Stimulated activated CD8-positive, alpha-beta memory T cell treated with anti-CD3 and anti-CD28 coated beads, Interleukin-15, amount 100 ng/mL, for 4 hours (primary cell): ENCODE measurements at places on chromosomes 4 and X.

- DNase-seq, result no peak
Observed at GRCh38 chr4:76756416-76756815, 141.5 kb downstream of the SOWAHB start.

DNA sequence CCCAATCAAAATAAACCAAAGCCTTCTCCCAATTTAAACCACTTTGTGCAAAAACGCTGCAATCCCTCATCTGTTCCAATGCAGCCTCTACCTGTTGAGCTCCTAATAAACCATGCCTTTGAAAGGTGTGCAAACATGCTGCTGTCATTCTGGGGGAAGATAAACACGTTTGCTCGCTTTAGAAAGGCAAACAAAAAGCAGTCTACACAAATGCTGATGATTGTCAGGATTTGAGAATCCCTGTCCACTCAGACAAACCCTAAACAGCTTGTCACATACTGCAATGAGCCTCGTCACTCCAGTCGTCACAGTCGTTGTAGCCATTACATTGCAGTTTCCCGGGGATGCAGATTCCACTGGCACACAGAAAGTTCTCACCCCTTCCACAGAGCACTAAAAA lies 145.2 kb downstream of the CORIN start:
- no peak for DNase-seq

- DNase-seq, result no peak
Observed at GRCh38 chrX:29422034-29422433, 793.3 kb upstream of the MAGEB2 start.

DNA sequence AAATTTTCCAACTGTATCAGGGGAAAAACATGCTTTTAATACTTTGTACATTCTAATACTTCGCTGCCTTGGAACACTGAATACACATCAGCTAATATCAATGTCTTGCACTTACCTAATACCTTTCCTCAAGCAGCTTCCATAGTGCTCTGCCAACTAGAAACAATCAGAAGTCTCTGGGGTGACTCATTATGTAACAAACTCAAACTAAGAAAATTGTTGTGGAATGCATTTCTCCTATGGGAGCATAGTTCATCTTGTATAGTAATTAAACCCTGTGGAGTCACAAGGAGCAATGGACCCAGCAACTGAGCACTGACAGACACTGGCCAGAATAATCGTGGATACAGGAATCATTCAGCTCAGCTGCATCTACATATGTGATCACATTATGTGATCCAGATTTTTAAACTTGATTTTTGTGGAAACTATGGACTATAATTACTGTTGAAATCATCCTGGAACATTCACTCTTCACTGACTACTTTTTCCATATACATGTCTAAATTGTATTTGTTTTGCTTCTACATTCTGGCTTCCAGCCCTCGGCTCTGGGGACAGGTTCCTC lies 496.9 kb downstream of the TMA16 start:
- no peak for DNase-seq

GRCh38 chr4:84498935-84499623 lies at the start of gene NKX6-1:
Gene NKX6-1, minus strand, starts transcription at chr4:84499292. Its CDS starts 1,064 bp downstream, at chr4:84498228.
- DNase-seq, result no peak

GRCh38 chr4:102828497-102828808 lies 1.1 kb upstream of the UBE2D3 start:
- no peak for DNase-seq

DNA sequence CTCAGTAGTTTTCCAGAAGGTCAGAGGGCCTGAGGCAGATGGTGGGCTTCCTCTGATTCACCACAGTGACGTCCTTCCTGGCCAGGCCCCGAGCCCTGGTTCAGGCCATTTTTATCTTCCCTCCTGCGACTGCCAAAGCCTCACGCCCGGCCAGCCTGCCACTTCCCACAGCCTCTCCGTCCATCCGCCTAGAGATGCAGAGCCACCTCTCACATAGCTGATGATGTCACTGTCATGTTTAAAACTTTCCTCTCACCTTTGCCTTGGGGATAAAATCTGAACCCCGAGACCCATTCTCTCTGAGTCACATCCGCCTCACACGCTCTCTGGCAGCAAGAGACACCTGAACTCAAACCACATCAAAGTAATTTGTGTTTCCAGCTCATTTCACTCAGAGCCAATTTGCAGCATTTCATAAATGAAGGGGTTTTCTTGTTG lies 175.3 kb downstream of the QDPR start:
- DNase-seq, result peak; percentile 70

GRCh38 chrX:48465336-48465933 lies 4.6 kb downstream of the SLC38A5 start:
- no peak for DNase-seq
